Fibroblast of skin of scalp (primary cell): ENCODE measurements at places on chromosomes 2 and 18.

GRCh38 chr2:229170171-229170570 lies 100.9 kb downstream of the PID1 start:
- DNase-seq = no peak

DNA sequence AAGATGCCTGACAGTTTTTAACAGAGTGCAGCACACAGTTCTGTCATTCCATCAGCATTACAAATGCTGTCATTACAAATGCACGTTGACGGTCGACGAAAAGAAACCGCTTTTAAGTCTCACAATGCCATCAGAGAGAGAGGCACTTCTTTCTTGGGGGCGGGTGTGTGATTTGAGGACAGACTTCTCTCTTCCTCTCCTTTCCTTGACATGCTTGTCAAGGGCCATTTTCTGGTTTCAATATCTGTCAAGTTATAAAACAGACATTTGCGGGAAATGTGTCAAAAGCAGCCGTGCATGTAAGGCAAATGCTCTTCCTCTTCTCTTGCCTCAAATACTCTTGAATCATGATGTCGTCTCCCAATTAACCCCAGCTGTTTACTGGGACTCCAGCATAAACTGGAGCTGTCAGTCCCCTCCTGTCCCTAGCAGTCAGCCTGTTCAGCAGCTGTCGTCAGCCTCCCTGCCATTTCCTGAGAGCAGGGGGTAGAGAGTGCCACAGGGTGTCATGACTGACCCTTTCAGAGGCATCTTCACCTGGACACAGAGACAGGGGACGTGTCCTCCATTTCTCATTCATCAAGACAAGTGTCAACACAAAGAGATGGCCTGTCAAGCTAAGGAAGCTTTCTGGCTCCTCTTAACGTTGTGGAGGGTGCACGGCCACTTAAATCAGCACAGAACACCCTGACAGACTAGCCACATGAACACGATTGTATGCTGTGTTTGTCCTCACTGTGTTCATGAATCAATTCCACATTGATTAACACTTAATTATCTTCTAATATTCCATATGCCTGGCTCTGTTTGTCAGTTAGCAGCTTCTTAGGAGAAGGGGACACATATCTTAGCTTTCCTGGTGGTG lies 305.4 kb upstream of the RAB6C start:
- peak; percentile 3 for DNase-seq

DNA sequence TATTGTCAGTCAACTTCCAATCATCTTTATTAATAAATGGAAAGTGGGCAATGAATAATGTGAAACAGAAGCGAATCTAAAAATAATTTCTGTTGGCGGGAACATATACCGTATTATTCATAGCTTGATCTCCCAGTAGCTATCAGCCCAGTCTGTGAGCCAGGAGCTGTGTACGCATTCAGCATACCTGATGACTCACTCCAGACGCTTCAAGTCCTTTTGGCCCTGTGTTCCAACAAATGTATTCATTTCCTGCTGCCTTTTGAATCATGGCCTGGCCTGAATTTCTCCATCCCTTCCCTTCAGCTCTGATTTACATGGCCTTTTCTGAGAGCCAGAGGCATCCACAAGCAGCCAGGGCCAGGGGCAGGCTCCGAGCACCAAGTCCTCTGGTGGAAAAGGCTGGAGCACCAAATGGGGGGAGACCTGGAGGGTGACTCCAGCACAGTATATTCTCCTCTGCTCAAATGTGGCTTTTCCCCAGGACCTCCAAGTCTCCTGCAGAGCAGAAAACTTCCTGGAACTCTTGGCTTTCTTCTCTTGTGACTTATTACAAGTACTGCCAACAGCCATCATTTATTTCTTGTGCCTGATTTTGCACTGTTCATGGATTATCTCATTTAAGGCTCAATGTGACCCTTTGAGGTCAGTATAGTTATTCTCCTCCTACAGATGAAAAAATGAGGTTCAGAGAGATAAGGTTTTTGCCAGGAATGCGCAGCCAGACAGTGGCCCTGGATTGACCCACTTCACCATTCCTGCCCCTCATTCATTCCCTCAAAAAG lies 108.7 kb downstream of the EN1 start:
- DNase-seq = peak; percentile 94

DNA sequence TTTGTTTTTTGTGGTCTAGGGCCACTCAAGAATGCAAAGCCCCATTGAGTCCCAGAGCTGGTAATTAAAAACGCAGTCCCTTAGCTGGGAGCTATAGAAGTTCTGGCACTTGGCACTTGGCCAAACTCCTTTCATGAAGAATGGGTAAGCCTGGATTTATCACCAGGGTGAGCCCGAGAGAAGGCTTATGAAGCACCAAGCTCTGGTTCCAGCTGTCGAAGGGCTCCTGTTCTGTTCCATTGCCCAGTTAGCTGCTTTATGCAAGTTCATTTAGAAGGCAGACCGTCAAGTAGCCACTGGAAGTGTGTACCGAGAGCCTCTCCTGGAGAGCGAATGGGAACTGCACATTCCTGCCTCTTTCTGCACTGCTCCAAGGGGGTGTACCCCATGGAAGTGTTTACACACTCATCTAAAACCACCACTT lies 14.2 kb downstream of the ECEL1 start:
- DNase-seq = peak; percentile 17

GRCh38 chr2:14778015-14778414 lies 145.5 kb downstream of the LRATD1 start:
- peak; percentile 19 for DNase-seq

DNA sequence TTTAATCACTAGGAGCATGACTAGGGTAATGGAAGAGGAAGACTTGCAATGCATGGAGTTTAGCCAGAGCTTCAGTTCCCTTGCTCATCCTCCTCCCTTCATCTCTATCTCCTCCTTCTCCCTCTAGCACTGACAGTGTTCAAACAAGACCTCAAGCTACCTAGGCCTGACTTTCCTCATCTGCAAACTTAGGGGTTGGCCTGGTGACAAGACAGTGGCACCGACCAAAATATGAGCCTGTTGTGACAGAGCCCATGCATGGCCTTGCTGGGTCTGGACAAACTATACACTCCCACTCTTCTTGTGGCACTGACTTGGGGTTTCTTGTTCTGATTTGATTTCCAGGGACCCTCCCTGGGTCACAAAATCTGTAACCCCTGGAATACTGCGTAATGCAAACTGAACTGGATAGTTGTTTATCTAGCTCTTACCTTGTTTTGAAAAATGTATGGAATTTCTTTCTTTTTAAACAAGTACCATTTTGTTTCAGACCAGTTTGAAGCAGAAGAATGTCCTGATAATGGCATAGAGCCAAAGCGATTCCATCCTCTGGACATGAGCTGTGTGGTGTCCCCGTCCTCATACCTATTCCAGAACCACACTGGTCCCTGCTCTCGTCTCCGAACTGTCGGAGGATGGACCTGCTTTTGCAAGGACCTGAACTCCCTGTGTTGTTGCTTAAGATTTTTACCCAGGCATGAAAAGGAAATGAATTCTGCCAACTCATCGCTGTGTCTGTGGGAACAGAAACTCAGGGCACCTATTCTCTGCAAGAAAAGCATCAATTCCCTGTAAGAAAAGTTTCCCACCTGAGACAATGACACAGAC lies 33.4 kb upstream of the PPP4R1 start:
- DNase-seq = peak; percentile 27

GRCh38 chr18:78983512-78983911 lies 3.9 kb downstream of the SALL3 start:
- DNase-seq = no peak

DNA sequence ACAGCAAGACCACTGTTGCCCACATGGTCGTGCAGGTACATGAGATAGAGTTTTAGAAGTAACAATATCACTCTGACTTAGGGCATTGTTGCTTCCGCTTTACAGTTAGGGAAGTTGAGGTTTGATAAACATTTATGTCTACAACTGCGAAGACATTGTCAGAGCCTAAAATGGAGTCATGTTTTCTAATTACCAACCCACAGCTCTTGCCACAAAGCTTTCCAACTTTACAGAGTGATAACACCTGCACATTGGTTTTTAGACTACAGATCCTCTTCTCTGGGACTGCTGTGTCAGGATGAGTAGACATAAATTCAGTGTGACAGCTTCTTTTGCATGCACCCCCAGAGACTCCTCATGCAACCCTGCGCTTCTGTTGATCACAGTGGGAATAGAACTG lies 119.0 kb downstream of the FEZ2 start:
- DNase-seq = no peak

GRCh38 chr2:152448606-152449005 lies 113.6 kb downstream of the FMNL2 start:
- DNase-seq = no peak

GRCh38 chr2:217356781-217357180 lies 496.9 kb upstream of the TNP1 start:
- DNase-seq = peak; percentile 63

DNA sequence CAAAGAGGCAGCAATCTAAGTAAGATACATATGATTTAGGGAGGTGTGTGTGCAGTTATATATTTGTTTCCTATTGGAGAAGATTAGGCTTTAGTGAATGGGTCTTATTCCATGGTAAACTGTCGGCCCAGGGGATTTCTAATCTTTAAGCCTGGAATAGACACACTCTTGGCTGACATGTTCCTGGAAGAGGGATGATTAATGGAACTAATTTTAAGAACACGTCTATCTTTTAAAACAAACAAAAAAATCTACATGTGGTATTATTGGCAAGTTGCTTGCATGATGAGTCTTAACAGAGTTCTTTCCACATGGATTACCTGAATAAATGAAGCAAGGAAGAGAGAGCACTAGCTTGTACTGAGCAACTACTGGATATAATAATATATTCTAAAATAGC lies 114.2 kb upstream of the NT5C1B start:
- DNase-seq = no peak

DNA sequence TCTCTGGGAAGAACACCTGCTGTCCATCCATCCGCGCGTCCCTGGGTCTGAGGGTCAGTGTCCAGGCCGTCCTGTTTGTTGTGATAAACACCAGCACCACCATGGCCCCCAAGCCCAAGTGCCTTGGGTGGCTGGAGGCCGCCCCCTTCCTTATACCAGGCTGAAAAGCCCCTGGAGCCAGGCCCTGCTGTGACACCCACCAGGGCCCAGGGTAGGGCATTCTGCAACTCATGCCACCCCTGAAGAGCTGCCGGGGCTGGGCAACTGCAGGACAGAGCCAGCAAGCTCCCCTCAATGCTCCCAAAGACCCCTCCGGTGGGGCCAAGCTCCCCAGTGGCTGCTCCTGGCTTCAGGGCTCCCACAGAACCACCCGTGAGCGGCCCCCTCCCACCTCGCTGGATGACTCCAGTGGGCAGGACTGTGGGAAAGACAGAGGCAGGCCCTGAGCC lies 31.9 kb upstream of the SNED1 start:
- DNase-seq = no peak

DNA sequence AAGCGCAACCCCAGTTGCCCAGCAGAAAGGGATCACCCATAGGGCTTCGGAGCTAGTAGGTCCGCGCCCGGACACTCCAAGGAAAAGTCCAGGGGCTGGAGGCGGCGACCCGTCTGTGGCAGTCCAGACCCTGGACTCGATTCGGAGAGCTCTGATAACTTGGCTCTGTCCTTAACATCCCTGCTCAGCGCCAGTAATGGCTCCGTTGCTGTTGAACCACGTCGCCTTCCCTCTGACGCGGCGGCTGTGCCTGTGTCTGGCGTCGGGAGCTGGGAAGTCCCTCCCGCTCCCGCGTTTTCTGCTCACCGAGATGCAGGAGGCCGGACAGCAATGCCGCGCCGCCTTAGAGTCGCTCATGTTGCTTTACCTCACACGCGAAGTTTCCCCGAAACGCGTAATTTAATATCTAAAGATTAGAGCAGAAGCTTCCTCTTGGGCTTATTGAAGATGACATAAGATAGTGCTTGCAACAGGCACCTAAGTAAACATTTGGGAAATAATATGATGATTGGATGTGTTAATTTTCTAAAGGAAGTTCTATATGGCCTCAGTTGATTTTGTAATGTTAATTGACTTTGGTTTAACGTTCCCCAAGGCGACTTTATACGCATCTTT lies 1.3 kb upstream of the ZBTB14 start:
- peak; percentile 87 for DNase-seq
